ENCODE measurements at places on chromosomes 7 and 10.

DNA sequence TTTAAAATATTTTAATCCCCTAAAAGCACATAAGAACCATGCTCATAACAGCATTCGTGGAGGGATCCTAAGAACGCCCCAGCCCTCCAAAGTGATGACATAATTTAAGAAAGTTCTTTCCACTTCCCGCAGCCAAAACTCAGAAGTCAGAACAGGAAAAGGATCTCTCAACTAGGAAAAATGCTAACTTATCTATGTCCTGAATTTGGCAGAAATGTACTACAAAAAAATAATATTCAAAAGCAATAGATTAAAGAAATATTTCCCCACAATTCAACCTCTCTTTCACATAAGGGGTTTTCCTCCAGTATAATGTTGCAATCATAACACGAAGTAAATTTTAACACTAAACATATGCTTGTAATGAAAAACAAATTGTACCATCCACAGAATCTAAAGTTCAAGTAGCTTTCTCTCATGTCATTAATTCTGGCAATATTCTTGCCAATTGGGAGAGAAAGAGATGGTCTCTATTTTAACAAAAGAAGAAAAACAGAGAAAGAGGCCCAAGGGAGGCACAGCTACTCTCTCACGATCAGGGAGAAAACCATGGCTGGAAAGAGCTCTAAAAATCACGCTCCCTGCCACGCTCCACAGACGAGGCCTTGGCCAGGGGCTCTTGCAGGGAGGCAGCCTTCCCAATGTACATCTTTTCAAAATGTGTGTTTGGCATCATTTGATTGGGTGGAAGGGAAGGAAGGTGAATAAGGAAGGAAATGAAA is 22.9 kb downstream of the ASB13 start:
- no peak for DNase-seq

- no peak for DNase-seq
Measured at GRCh38 chr10:52226197-52226847, 87.8 kb upstream of the DKK1 start.

DNA sequence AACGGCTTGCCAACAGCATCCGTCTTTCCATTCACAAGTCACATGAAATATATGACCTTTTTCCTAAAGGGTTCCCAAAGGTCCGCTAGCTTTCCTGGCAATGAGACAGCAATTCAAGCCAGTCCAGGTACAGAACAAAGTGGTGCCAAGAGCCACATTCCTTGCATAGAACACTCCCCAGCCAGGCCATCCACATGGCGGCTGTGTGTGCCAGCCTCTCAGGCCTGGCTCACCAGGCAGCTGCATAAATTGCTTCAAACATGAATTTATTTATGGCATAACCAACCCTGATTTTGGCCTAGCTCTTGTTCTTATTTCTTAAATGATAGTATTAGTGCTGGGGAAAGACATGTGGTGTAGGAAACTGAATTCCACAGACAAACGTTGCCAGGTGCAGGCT is 63.7 kb upstream of the CREB5 start:
- no peak for DNase-seq

- DNase-seq, result no peak
Measured at GRCh38 chr7:34385384-34385783, 272.6 kb upstream of the NPSR1 start.

- no peak for DNase-seq
Measured at GRCh38 chr7:37769291-37769690, 79.1 kb upstream of the NME8 start.

GRCh38 chr10:2011106-2011716 is 273.9 kb upstream of the ADARB2 start:
- DNase-seq, result no peak

- no peak for DNase-seq
Measured at GRCh38 chr10:97411406-97411805, 10.3 kb upstream of the RRP12 start.

- no peak for DNase-seq
Measured at GRCh38 chr7:64654796-64655548, 11.0 kb upstream of the ZNF107 start.

GRCh38 chr7:36153571-36154097 is 580 bp downstream of the EEPD1 start:
- no peak for DNase-seq

DNA sequence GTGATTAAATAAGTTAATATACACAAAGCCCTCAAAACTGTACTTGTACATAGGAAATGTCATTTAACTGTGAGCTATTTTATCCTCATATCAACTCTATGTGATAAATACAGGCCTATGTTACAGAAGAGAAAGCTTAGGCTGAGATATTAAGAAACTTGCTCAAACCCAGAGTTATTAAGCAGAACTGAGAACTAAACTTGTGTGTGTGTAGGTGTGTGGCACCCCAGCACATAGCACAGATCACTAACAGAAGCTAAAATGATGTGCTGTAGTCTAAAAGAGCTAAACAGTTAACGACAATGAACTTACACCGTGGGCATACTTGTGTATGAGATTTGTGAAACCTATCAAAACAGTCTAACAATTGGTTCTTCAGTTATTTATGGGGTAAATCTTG is 34.5 kb downstream of the MTPN start:
- no peak for DNase-seq

- no peak for DNase-seq
Measured at GRCh38 chr7:118863966-118864365, 639.5 kb downstream of the ANKRD7 start.

- no peak for DNase-seq
Measured at GRCh38 chr10:88316292-88316861, 266.7 kb downstream of the RNLS start.

DNA sequence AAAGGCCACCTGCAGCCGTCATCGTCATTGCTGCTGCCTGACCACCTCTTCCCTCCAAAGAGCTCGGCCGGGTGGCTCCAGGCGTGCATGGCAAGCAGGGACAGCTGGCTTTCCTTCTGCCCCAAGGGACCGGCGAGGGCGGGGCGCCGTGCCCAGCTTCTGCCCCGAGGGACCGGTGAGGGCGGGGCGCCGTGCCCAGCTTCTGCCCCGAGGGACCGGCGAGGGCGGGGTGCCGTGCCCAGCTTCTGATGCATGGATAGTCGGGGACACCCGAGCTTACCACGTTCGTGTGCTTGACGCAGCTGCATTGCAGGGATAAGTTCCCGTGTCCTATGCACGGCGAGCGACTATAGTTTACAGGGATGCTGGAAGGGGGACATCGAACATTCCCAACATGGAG is 27.0 kb downstream of the CFAP46 start:
- DNase-seq, result no peak

- no peak for DNase-seq
Measured at GRCh38 chr7:22200238-22200637, 156.7 kb downstream of the RAPGEF5 start.

- no peak for DNase-seq
Measured at GRCh38 chr7:157719008-157719682, 382.3 kb downstream of the DNAJB6 start.

DNA sequence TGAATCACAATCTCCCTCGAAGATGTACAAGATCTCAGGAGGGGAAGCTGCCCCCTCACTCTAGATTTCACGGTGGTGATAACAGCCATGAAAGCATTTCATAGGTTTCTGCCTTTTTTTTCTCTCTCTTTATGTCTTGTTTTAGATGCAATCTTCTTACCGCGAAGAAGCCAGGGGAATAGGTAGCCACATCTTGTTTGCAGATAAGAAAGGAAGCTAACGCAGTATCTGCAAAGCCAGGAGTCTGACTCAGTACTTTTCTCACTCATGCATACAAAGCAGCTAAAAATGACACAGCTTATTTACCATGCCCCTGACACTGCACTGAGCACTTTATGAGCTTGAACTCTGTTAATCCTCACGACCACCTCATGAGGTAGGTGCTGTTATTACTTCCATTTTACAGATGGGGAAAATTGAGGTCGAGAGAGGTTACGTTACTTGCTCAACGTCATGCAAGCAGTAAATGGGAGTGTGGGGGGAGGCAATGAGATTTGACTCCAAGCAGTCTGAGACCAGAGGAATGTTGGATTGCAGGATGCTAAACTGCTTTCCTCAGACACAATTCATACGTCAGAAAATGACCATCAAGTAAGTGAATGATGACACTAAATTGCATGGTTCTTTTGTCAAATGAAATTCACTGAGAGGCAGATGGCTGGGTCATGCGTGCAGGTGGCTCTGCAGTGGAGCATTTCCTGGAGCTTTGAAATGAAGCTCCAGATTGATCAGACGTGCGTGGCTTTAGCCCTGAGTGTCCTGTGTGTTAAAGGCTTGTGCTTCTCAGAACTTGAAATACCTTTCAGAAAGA is 3.3 kb downstream of the MAP3K8 start:
- DNase-seq, result no peak

DNA sequence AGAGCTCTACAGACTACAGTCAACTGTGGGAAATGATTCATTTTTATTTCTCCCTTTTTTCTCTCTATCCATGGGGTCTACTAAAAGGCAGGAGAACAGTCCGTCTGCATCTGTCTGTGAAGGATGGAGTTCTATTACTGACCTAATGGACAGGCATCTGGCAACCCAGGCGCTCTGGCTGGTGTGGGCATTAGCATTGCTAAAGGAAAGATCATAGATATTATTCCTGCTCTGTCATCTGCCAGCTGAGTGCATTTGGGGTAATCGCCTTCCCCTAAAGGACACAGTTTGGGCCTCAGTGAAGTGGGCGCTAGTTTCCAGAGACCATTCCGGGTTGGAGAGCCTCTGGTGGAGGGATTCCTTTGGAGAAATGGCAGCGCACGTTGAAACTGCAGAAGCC is 201.3 kb upstream of the TCERG1L start:
- DNase-seq, result no peak

DNA sequence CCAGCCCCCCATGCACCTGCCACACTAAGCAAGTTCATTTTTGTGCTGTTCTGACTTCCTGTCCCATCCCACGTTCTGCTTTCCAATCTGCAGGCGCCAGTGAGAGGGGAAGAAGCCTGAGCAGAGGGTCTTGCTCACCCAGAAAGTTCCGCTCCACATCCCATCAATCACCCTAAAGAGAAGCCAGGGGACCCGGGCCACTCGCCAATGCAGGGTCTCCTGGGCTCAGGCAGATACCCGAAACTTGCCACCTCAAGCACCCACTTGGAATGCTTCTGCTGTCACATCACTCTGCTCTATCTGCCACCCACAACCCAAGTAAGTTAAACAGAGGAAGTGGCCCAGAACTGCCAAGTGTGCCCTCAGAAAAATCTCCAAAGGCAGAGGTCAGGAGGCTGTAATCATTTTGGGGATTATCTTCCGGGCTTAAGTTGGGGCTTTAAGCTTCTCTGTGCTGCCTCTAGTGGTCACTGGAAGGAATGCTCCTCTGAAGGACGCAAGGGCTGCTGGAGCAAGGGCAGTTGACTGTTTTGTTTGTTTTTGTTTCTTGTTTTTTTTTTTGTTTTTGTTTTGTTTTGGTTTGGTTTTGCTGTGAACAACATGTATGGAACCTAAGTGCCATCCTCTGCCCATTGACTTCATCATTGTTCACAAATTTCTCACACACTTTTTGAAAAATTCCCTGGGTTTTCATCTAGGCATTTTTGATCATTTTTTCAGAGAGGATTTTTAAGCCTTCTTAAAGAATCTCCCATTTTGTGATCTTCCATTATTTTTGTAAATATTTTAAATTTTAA is 25.5 kb downstream of the PRR15 start:
- DNase-seq, result no peak

DNA sequence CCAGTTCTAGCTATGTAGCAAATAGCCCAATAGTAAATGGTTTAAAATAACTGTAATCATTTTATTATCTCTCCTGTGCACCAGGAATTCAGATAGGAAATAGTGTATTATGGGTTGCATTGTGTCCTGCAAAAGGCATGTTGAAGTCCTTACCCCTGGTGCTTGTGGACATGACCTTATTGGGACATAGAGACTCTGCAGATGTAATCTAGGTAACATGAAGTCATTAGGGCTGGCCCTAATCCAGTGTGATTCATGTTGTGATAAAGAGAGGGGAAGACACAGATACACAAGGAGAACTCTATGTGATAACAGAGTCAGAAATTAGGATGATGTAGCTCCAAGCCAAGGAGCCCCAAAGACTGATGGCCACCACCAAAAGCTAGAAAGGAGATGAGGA is 462.8 kb downstream of the GALNT17 start:
- DNase-seq, result no peak

DNA sequence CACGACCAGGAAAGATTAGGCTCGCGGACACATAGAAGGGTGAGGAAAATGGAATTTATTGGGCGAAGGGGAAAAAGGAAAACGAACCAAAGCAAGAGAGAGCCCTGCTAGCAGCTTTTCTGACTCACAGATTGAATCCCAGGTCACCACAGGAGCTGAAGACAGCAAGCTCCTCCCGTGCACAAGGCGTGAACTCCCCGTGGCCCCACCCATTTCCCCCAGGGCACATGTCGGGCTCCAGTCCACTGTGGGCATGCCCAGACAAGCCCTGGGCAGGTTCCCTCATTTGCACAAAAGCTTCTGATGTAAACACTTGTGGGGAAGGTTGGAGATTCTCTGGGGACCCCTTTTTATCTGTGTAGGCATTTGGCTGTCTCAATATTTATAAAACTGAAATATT is 582.4 kb downstream of the SUGCT start:
- DNase-seq, result no peak

DNA sequence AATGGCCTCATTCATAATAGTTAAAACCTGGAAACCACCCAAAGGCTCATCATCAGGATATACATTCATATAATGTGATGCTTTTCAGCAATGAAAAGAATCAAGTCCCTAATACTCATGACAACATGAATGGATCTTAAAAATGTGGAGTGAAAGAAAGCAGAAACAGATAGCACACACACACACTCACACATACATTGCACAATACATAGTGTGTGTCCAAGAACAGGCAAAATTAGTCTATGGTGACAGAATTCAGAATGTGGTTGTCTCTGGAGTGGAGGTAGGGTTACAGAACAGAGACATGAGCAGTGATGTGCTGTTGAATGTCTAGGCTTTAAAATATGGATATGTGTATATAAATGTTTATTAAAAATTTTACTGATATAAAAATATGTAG is 419.9 kb upstream of the PCDH15 start:
- DNase-seq, result no peak

GRCh38 chr10:70674560-70675495 is 2.5 kb downstream of the ADAMTS14 start:
- no peak for DNase-seq

All from stimulated activated CD8-positive, alpha-beta memory T cell treated with anti-CD3 and anti-CD28 coated beads, Interleukin-4, amount 100 ng/mL, for 1 hour (primary cell).